ENCODE measurements at places on chromosomes 2 and 18.

GRCh38 chr2:95234816-95235215 is 27.5 kb downstream of the ZNF892 start:
- no peak for DNase-seq

GRCh38 chr2:232655392-232655791 is 22.0 kb downstream of the EFHD1 start:
- no peak for DNase-seq

DNA sequence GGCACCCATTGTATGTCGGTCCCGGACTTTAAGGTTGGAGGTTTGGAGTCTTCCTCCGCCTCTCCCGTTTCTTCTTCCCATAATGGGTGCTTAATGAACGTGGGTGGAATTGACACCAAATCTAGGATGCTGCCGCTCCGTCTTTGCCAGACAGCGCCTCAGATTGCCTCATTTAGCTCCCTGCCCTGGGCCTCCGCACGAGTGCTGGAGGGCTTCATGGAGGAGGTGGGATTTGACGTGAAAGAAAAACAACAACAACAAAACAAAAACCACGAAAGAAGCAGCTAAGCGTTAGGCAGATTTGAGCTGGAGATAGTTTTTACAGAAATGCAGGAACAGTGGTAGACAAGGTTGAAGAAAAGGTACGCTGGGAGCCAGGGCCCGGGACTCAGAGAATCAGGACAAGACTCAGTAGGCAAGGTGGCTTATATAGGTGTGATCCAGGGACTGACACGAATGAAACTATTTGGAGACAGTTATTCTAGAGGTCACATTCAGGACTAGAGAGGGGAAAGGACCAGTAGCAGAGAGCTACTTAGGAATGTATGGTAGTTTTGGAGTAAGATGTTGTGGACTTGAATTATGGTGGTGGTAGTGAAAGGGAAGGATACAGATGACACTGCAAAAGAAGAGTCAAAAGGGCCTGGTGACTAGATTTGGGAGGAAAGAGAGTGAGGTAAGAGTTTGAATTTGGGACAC is 605 bp downstream of the ZNF2 start:
- no peak for DNase-seq

DNA sequence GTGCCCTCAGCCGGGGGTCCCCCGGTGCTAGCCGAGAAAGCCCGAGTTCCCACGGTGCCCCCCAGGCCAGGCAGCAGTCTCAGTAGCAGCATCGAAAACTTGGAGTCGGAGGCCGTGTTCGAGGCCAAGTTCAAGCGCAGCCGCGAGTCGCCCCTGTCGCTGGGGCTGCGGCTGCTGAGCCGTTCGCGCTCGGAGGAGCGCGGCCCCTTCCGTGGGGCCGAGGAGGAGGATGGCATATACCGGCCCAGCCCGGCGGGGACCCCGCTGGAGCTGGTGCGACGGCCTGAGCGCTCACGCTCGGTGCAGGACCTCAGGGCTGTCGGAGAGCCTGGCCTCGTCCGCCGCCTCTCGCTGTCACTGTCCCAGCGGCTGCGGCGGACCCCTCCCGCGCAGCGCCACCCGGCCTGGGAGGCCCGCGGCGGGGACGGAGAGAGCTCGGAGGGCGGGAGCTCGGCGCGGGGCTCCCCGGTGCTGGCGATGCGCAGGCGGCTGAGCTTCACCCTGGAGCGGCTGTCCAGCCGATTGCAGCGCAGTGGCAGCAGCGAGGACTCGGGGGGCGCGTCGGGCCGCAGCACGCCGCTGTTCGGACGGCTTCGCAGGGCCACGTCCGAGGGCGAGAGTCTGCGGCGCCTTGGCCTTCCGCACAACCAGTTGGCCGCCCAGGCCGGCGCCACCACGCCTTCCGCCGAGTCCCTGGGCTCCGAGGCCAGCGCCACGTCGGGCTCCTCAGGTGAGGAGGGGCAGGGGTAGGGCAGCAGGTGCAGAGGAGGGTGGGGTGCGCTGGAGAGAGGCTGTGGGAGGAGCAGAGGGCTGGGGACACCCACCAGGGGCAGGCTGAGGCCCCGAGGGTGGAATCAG is 14.1 kb upstream of the GMPPA start:
- DNase-seq = no peak

- DNase-seq = no peak
Observed at GRCh38 chr2:168949324-168949723, 48.2 kb downstream of the G6PC2 start.

DNA sequence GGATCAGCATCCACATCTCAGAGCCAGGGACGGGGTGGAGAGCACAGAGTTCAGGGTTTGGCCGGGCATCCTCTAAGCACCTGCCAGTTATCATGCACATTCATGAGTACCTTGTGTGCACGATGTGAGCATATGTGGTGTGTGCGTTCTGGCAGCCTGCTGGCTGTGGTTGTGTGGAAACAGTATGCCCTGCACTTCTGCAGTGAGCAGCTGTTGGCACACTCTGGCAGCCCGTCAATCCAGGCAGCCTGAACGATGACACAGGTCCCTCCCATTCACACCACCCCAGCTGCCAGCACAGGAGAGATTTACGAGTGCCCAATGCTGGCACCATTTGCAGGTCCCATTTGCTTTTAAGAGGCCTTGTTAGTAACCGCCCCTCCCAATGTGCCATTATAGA is 74.2 kb downstream of the CD8B2 start:
- DNase-seq = no peak

- peak; percentile 58 for DNase-seq
Observed at GRCh38 chr18:12657684-12658425, at the start of gene SPIRE1. SPIRE1 (minus strand) TSS chr18:12658107; CDS start chr18:12657866, 241 bp downstream.

- DNase-seq = no peak
Observed at GRCh38 chr18:36372903-36373311, 75.4 kb downstream of the FHOD3 start.

DNA sequence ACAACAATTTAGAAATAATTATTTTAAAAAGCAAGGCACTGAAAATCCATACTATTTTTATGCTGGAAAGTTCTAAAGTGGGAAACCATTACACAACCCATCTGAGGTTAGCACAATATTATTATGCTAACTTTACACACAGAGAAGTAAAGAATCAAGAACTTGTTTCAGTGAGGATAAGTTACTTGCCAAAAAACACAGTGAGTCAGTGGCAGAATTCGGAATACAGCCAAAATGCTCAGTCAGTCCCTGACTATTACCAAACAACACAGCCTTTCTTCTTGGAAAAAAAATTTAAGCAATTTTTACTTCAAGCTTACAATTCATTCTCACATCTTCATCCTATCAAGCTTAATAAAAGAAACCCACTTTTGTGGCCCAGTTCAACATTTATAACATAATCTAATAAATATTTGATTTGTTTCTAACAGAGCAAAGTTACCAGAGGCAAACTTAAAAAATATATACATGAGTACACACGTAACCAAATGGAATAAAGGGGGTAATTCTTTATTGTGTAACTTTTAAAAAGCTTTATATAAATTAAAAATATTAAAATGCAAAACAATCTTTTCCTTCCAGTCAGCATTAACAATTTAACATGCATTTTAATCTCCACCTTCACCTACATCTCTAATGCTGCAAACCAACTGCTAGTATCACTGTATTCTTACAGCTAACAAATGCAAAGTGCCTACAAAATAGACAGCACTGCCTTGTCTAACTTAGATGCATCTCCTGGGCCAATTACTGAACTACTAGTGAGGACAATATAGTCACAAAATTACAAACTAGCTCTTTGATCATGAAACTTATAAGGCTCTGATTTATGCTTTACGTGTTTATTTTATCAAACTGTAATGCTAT is 55.2 kb downstream of the CCDC88A start:
- DNase-seq = no peak

GRCh38 chr2:190986221-190986953 is 27.6 kb downstream of the STAT1 start:
- no peak for DNase-seq

DNA sequence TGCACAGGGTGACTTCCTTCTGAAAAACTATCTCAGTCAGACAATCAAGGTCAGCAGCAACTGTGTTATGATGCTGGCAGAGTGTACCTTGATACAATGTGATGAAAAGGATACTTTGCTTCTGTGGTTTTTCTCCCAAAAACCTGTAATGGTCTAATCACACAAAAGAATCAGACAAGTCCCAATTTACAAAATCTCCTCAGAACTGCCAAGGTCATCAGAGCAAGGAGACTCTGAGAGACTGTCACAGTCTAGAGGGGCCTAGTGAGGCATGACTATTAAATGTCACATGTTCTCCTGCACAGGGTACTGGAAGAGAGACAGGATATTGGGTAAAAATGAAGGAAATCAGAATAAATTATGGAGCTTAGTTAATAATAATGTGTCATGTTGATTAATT is 185.4 kb downstream of the ST6GAL2 start:
- DNase-seq = no peak

GRCh38 chr2:145258903-145259579 is 739.1 kb upstream of the ZEB2 start:
- DNase-seq = no peak

- DNase-seq = no peak
Observed at GRCh38 chr18:71485611-71486010, 1058.5 kb downstream of the CBLN2 start.

DNA sequence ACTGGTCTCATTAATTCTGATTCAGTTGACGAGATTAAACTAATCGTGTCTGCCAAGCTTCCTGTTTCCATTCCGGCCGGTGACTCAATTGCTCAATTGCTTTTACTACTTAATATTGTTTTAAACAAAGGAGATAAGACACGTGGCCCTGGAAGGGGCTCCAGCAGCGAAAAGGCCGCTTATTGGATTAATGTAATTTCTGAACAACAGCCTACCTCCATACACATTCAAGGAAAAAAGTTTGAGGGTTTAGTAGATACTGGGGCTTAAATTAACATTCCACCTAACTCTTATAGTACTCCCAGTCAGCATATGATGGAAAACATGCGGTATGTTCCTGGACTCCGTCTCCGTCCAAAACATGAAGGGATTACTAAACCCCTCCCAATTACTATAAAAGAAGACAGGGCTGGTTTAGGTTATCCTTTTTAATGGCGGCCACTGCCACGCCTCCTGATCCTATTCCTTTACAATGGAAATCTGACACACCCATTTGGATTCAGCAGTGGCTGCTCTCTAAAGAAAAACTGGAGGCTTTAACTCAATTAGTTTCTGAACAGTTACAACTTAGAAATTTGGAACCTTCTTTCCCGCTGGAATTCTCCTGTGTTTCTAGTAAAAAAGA is 27.1 kb downstream of the VPS54 start:
- DNase-seq = no peak

GRCh38 chr18:62209046-62209445 is 22.0 kb downstream of the RELCH start:
- no peak for DNase-seq

DNA sequence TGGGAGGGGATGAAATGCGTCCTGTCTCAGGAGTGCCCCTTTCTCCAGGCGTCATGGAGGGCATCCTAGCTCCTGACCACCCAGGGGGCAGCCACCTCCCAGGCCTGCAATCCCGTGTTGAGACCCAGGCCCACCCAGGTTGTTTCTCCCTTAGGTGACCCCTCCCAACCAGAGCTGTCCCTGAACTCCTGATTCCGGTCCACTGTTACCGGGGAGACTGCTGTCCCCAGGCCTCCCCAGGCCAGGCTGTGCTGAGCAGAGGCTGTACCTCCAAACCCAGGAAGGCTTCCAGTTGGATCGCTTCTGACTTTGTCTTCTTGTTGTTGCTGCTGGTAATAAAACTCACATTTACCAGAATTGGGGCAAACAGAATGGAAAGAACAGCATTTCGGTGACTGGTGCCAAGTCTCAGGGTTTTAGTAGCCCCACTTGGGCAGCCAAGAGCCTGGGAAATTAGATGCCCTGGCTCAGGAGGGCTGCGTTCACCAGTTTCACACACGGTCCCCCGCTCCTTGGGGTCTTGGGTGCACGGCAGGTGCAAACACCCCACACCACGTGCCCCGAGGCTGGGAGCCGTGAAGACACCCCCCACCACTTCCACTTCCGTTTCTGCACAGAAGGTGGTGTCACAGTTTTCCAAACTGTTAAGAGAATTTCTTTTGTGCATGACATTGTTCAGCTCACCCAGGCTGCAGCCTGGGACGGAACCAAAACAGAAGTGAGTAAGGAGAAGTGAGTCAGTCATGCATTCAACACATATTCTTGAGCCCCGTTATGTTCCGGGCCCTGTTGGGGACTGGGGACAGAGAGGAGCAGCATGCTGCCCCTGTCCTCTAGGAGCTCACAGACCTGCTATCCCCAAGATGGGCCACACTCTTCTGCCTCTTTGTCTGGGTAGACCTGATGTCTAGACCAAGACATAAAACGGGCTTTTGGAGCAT is 29.4 kb downstream of the ITM2C start:
- DNase-seq = peak; percentile 52

- no peak for DNase-seq
Observed at GRCh38 chr2:30412047-30412683, 34.9 kb upstream of the LCLAT1 start.

DNA sequence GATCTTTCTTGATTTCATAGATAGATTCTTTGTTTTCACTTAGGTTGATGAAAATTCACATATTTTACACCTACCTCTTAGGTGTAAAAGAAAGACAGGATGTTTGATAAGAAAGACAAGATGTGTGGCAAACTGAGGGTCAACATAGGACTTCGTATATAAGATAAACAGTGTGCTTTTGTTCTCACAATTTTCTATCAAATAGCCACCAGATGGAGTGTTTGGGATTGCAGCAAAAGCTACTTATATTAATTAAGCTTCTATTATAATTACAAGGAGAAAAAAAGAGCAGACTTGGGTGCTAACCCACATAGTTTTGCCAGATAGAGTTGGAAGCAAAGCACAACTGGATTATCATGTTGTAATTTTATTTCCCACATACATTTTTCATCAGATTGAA is 232.9 kb downstream of the CDH7 start:
- DNase-seq = no peak

DNA sequence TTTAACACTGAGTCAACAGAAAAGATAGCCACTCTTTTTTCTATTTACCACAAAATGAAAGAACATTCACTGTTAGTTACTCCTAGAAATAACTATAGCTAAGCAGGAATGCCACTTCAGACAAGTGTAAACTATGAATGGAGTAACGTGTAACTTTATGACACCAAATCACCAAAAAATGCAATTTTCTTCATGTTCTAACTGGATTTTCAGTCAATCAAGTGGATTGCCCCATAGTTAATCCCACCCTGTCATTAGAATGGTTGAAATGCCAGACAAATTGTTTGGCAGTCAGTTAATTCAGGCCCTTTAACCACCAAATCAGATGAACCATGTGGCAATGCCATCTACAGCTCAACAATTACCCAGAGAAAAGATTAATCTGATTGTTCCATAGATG is 9.9 kb downstream of the EPHA4 start:
- DNase-seq = no peak

DNA sequence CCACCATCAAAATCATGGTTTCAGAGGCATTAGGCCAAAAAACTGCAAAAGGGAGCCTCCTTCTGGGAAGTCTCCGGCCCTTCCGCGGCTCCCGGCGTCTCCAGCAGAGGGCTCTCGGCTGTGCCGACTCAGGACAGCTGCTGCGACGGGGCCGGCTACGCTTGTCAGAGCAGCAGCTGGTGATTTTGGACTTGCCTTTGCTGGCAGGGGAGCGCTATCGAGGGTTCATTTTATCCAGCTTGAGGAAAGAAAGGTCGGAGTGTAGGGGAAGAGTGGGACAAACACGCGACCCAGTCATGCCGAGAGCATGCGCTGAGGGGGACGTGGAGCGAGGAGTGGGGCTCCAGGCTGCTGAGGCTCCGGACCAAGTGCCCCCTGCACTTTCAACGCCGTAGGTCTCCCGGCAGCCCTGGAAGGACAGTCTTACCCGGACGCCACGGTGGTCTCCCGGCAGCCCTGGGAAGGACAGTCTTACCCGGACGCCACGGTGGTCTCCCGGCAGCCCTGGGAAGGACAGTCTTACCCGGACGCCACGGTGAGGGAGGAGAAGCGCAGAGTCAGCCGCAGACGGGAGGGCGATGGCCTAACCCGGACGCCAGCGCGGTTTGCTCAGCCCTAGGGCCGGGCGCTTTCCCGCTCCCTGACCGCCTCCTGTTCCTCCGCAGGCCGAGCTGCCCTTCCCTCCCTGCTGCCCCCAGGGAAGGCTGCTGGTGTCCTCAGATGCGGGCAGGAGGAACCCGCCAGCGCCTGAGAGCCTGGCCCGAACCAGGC is 21.7 kb downstream of the DDX18 start:
- peak; percentile 57 for DNase-seq

All from hypothalamus (tissue), 51 donors.